ENCODE measurements at places on chromosomes 7 and 10. TPM values are rescaled to one million over a fixed set of nuclear protein-coding genes. Genes with fewer than 3 reads are reported as not detected.

COBL gene
- 114 TPM for total RNA-seq

ZNF503 gene
- 7.1 TPM for total RNA-seq

GIMAP6 gene
- 11.7 TPM for total RNA-seq

HMX2 gene
- not detected for total RNA-seq

CELF2 gene
- total RNA-seq = 33.4 TPM

EPO gene
- total RNA-seq = not detected

MOGAT3 gene
- total RNA-seq = 43.8 TPM

VSTM4 gene
- 4.1 TPM for total RNA-seq

OPN1SW gene
- not detected for total RNA-seq

WDR91 gene
- total RNA-seq = 6.7 TPM

AKR1B15 gene
- total RNA-seq = not detected

PDE6C gene
- total RNA-seq = not detected

GPR15LG gene
- 262 TPM for total RNA-seq

FAM25G gene
- not detected for total RNA-seq

CALML5 gene
- total RNA-seq = not detected

SNX10 gene
- 5.9 TPM for total RNA-seq

CALHM2 gene
- 18.0 TPM for total RNA-seq

MYO1G gene
- 8.2 TPM for total RNA-seq

GIMAP2 gene
- 4.5 TPM for total RNA-seq

FEZF1 gene
- total RNA-seq = not detected

ZNF365 gene
- total RNA-seq = not detected

PNLIPRP2 gene
- total RNA-seq = not detected

SLC18A3 gene
- total RNA-seq = 1.5 TPM

CALN1 gene
- not detected for total RNA-seq

Data from transverse colon (tissue), 4 donors.